ENCODE measurements at places on chromosomes 1 and 21. TPM values are rescaled to one million over a fixed set of nuclear protein-coding genes. Genes with fewer than 3 reads are reported as not detected.

The C2CD4D gene
- total RNA-seq = not detected

The BTBD19 gene
- 1.0 TPM for total RNA-seq

The DIO1 gene
- not detected for total RNA-seq

The RCAN1 gene
- 37.2 TPM for total RNA-seq

The RGS1 gene
- not detected for total RNA-seq

The GLIS1 gene
- total RNA-seq = not detected

The MCOLN3 gene
- total RNA-seq = 0.35 TPM

The S100B gene
- not detected for total RNA-seq

The HUNK gene
- total RNA-seq = 0.20 TPM

The TESK2 gene
- total RNA-seq = 0.25 TPM

The OR6N1 gene
- not detected for total RNA-seq

The KIF17 gene
- total RNA-seq = not detected

The GSTM1 gene
- total RNA-seq = 86.1 TPM

The OR2G6 gene
- total RNA-seq = not detected

The TSPEAR gene
- not detected for total RNA-seq

The HMGCL gene
- 41.0 TPM for total RNA-seq

The KPRP gene
- total RNA-seq = not detected

The CHI3L1 gene
- total RNA-seq = 4.8 TPM

The DSCAM gene
- not detected for total RNA-seq

The NUP210L gene
- not detected for total RNA-seq
